Eye (tissue), 1 donor: ENCODE measurements at places on chromosomes 12 and 14.

DNA sequence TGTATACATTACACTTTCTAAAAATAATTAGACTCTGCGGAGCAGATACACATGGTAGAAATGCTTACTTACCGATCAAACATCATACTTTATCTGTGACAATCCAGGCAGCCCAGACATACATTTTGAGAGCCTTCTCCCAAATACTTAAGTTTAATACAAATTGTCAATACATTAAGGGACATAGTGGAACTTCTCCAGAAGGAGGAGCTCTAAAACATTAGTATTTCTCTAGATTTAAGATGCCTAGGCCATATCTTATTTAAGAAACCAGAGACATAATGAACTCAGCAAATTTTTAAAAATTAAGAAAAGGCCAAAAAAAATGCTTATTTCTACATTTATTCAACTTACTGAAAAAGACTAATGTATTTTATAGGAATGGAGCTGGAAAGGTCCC lies 16.1 kb downstream of the ACSM4 start:
- no peak for DNase-seq

DNA sequence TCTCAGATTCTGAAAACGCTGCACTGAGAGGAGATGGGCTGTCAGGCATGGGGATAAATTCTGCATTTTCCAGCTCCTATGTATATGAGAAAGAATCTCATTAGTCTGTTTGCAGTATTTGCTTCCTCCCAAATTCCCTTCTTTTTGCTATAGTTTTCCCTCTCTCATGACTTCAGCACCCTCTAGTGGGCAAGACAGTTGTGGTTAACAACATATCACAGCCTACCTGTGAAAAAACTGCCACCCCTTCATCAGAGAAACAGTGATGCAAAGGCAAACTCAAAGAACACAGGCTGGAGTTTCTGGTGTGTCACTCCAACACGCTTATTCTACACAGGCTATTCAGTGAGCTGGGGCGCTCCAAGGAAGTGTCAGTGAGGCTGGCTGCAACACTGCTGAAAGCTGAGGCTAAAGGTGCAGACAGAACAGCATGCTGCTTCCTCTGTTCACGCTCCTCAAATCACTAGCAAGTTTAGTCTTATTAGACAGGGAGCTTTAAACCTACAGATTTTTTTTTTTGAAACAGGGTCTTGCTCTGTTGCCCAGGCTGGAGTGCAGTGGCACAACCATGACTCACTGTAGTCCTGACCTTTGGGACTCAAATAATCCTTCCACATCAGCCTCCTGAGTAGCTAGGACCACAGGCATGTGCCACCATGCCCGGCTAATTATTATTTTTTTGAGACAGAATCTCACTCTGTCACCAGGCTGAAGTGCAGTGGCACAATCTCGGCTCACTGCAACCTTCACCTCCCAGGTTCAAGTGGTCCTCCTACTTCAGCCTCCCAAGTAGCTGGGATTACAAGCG lies 19.3 kb downstream of the ZC2HC1C start:
- DNase-seq, result peak; percentile 89

GRCh38 chr12:57905812-57906475 lies 35.4 kb upstream of the ATP23 start:
- no peak for DNase-seq

GRCh38 chr14:87081004-87081403 lies 912.0 kb downstream of the GALC start:
- no peak for DNase-seq

DNA sequence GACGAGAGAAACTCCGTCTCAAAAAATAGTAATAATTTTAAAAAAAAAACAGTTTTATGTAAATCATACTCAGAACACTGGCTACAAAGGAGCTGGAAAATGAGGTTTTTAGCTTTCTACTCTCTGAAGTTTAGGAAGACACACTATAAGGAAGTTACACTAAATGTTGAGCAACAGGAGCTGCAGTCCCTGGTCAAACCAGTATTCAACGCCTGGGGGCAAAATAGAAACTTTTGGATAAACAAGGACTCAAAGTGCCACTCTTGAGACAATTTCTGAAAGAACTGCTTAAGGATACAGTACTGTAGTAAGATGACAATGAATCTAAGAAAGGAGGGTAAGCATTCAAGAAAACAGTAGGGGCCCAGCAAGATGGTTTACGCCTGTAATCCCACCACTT lies 29.3 kb downstream of the ACTR6 start:
- peak; percentile 14 for DNase-seq

DNA sequence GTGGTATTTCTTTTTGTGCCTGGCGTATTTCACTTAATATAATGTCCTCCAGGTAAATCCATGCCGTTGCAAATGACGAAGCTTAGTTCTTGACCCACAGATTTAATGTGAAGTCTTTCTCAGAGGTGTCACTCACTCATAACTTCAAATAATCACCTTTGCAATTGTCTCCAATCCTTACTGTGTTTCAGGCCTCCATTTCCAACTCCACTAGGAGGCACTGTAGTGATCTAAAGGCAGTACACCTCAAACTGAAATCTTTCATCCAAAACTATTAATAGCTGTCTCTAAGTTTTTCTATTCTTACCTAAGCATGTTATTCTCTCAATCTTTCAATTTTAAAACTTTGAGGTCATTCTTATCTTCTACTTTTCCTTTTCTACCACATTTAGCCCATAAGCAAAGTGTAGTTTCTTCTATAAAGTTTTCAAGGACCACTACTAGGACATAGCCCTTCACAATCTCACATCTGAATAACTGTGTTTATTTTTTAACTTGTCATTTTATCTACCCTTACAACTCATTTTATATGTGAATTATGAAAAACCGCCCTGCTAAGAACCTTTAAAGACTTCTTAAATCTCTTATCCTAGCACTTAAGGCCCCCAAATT lies 25.5 kb upstream of the FBXO34 start:
- no peak for DNase-seq

DNA sequence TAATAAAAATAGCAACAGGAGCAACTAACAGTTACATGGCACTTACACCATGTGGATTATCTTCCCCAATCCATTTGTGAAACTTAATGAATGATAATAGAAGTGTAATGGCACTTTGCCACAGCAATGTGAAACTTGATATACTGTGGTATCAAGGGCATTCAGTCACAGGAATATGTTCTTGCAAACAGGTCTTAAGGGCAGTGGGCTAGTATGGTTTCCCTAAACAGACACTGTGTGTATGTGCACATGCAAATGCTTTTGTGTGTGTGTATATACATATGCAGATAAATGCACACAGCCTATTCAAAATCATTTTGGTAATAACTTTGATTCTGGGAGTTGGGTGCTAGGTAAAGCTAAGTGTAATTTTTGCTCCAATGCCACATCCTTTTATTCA lies 26.2 kb upstream of the ARHGAP5 start:
- DNase-seq, result no peak

DNA sequence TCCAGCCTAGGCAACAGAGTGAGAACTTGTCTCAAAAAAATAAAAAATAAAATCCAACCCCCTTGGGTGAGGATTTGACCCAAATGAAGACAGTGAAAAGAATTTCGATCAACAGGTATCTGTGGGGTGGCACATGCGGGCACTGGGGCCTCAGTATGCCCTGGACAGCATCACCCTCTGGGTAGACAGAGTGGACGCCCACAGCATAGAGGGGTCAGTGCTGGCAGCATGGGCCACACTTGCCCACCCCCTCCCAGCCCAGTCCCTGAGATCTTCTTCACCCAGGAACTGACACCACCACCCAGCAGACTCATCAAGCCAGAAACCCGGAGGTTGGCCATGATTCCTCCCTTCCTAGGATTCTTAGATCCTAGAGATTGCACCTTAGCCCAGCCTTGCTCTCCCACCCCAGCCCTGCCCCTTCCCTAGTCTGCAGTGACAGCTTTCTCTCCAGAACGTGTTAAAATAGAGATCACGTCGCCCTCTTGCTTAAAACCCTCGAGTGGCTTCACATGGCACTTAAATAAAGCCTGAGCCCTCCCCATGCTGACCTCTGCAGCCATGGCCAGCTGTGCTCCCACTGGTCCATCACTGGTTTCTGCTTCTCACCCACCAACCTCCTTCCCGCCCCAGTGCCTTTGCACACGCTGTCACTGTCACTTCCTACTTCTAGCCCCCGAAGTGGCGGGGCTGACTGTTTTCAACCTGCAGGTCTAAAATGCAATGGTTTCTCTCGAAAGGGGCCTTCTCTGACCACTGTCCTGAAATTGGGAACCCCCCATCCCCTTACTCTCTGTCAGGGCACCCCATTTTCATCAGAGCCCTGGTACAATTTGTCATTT lies 26.2 kb upstream of the DYNC1H1 start:
- DNase-seq, result no peak

DNA sequence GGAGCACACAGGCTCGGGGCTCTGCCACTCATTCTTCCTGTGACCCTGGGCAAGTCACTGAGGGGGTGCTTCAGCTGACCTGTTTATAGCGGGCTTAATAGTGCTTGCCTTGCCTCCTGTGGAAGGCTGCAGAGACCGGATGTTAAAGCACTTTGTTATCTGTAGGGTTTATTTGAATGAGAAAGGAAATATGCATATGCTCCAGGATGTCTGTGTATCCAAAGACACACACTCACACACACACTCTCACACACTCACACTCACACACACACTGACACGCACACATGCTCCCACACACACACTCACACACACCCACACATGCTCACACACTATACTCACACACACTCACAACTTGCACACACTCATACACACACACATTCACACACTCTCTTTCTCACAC lies 56.1 kb upstream of the DDX11 start:
- no peak for DNase-seq

GRCh38 chr12:117158911-117159553 lies 31.2 kb downstream of the FBXO21 start:
- DNase-seq, result no peak

DNA sequence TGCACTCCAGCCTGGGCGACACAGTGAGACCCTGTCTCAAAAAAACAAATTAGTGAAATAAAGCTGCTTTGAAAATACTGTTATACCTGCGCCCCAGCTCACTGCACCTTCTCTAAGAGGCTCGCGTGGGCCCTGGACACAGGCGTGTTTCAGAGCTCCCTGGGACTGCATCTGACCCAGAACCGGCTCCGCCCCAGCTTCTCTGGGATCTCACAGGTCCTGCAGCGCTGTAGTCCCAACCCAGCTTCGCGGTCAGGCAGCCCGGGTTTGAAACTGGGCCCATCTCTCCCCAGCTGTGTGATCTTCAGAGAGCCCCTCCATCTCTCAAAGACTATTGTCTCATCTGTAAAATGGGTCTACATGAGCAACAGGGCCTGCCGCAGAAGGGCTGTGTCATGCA lies 7.5 kb downstream of the RIMBP2 start:
- no peak for DNase-seq

DNA sequence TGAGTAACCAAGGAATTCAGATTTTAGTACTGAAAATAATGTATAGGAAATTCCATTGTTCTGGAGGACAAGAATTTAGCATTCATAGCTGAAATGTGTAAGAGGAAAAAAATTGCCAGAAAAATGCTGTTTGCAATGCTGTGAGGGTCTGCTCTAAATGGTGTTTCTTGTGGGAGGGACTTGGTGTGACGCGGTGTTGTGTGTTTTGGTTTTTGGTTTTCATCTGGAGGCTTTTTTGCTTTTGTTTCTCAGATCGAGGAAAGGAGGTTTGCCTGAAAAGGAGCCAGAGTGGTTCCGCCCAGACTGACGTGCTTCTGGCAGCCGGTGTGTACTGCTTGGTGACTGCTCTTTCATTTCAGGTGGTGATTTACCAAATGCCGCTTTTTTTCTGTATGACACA lies 211.8 kb upstream of the HMGA2 start:
- DNase-seq, result no peak

DNA sequence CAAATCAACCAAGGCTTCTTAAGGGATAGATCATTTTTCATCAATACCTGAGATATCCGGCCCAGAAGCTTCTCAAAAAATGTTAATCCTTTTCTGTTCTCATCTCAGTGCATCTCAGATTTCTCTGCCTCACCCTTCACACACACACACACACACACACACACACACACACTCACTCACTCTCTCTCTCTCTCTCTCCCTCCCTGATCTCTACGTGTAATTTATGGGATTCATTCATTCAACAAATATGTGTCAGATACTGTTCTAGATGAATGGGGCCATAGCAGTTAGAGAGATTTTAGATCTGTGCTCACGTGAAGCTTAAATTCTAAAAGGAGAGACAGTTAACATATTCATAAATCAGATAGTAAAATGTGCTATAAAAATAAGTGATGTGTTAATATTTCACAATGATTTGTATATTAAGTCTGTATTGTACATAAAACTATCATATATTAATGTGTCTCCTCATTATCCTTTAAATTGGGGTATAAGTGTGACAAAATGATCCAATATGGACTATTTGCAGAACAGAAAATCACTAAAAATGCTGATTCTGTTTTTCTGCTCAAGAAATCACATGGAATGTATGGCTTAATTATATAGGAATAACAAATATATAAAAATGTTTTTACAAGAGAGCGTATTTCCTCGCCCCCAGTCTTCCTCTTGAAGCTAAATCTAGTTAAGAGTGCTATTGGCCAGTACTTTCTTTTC lies 7.3 kb upstream of the FRMD6 start:
- DNase-seq, result peak; percentile 24

GRCh38 chr14:89625244-89625713 lies 208.2 kb upstream of the FOXN3 start:
- DNase-seq, result peak; percentile 73

DNA sequence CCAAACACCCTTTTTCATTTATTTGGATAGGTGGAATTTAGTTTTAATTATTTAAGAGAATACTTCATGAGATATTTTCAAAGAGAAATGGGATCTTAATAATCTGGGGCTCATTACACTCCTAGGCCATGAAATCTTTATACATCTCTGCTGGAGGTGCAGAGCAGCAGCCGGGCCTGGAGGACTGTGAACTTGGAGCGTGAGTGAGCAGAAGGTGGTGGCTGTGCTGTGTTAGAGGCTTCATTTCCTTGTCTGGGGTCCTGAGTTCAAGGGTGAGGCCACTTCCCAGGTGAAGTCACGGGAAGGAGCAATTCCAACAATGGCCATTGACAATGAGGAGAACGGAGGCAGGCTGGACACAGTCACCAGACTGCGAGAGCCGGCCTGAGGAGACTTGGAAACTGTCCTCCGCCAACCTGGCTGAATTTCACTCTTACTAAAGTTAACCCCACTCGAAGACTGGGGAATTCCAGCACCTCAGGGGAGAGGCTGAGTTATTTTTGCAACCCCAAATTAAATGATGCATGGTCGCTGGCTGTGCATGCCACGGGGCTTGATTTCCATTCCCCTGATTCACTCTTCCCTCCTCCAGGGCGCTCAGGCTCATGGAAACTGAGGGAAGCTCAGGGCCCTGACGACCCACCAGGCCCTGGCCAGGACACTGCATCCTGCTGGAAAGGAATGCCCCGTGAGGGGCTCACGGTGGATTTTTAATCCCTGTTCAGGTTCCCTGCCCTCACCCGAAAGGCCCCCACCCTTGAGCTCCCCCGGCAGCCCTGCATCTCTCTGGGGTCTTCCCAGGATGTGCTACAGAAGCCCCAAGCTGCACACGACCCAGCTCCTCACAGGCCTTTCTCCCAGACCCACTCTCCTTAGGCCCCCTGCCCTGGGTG lies 22.6 kb upstream of the TRAF3 start:
- DNase-seq, result no peak

GRCh38 chr14:32932914-32933628 lies 5.6 kb upstream of the NPAS3 start:
- DNase-seq, result peak; percentile 80

- DNase-seq, result no peak
Observed at GRCh38 chr12:111271674-111272418, 97.0 kb downstream of the PHETA1 start.
